ENCODE measurements at places on chromosomes 4 and X.

- DNase-seq = no peak
These were observed 3.5 kb downstream of the SOX3 start for GRCh38 chrX:140501321-140501720.

DNA sequence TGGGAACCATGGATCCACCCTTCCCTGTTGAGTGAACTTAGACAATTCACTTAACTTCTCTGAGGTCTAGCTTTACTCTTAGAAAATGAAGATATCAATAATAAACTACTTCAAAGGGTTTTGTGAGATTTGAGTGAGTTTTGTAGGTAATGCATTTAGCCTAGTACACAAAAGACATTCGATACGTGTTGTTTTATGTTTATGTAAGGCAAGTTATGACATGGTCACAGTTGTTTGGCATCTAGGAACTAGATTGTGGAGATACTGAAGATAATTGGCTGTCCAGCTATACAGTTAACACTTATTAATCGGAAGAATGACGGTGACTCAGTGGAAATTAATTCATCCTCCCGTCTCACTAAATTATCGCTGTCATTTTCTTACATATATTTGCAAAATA lies 1781.1 kb upstream of the TENM3 start:
- no peak for DNase-seq

DNA sequence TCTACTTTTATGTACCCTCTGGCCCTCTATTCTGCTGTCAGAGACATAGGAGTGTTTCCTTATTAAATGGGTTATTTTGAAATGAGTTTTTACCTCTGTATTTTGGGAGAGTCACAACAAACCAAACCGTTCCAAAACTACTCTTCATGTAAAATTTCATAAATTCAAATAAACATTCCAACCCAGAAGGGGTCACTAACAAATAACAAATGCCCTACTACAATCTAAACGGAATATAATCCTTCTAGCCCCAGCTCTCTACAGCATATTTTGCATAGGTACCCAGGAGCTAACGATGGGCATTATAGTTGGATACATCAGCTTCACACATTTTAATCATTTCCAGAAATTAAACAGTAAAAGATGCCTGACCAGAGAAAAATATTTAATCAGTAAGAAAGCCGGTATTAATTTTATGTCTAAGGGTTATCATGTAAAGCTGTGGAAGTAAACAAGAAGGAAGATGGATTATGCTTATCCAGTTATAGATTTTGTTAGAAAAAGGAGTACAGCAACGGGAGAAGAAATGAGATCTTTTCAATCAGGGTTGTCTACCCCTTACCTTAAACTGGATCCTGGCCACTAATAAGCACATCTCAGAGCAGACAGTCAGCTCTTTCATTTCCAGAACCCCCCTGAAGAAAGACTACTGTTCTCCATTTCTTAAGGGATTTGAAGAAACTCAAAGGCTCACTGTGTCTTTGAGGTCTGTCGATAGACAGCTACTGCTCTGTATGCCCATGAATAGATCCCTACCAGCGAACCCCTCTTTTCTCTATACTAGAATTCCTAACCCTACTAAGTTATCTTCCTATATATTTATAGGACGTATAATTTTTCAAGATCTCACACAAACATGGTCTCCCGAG lies 1.2 kb downstream of the UGDH start:
- no peak for DNase-seq

- no peak for DNase-seq
These were observed 271.8 kb downstream of the INPP4B start for GRCh38 chr4:142574306-142574705.

DNA sequence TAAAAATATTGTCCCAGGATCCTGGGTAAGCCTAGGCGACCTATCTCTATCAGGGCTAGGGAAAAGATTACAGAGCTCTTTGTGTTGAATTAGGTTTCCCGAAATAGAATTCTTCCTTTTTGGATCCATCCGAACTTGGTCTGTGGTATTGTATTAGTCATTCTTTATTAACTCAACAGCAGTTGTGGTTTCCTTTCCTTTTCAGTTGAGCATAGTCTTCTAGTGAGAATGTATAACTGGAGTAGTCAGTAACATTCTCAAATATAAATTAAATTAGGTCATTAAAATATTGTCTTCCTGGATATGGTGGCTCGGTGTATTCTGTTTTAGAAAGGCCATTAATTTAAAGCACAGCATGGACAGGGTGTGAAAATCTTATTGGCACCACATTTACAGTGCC lies 520.4 kb downstream of the NLGN4X start:
- DNase-seq = no peak

GRCh38 chr4:153593161-153593560 lies 90.9 kb upstream of the TLR2 start:
- DNase-seq = no peak

- no peak for DNase-seq
These were observed 804 bp upstream of the GC start for GRCh38 chr4:71784569-71785197.

- no peak for DNase-seq
These were observed 127.2 kb downstream of the CHRNA9 start for GRCh38 chr4:40462326-40462725.

DNA sequence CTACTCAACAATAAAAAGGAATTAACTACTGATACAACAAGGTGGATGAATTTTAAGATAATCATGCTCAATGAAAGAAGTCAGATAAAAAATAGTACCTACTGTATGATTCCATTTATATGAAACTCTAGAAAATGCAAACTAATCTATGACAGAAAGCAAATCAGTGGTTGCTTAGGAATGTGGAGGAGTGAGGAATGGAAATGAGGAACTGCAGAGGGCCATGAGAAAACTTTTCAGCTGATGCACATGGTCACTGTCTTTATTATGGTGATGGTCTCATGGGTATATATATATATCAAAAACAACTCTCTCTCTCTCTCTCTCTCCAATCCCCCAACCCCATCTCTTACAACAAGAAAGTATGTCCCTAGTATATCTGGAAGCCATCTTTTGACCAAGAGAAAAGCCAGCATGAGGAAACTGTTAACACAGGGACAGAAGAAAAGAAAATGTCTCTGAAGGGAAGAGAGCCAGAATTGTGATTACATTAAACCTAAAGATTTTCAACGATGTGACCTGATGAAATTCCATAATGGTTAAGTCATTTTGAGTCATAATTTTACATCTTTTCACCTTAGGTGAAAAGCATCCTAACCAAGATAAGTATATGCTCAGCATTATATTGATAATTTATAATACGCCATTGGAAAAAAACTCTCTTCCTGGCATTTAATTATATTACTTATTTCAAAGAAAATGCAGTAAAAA lies 8.5 kb upstream of the NFKB1 start:
- DNase-seq = no peak

- no peak for DNase-seq
These were observed 17.5 kb upstream of the JAKMIP1 start for GRCh38 chr4:6217716-6218381.

DNA sequence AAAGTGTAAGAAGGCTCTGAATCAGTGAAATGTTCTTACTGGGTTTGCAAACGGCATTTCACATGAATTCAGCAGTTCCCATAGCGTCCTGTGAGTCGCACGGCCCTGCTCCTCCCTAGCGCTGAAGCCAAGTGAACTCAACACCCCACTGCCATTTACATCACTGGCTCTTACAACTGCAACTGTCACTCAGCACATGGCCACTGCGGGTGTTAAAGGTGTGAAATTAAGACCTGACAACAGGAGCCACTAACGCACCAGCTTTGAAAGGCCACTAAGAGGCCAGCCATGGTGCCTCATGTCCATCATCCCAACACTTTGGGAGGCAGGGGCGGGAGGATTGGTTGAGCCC lies 31.7 kb downstream of the RNF212 start:
- DNase-seq = no peak

- no peak for DNase-seq
These were observed 13.0 kb upstream of the SEPSECS start for GRCh38 chr4:25172961-25173915.

DNA sequence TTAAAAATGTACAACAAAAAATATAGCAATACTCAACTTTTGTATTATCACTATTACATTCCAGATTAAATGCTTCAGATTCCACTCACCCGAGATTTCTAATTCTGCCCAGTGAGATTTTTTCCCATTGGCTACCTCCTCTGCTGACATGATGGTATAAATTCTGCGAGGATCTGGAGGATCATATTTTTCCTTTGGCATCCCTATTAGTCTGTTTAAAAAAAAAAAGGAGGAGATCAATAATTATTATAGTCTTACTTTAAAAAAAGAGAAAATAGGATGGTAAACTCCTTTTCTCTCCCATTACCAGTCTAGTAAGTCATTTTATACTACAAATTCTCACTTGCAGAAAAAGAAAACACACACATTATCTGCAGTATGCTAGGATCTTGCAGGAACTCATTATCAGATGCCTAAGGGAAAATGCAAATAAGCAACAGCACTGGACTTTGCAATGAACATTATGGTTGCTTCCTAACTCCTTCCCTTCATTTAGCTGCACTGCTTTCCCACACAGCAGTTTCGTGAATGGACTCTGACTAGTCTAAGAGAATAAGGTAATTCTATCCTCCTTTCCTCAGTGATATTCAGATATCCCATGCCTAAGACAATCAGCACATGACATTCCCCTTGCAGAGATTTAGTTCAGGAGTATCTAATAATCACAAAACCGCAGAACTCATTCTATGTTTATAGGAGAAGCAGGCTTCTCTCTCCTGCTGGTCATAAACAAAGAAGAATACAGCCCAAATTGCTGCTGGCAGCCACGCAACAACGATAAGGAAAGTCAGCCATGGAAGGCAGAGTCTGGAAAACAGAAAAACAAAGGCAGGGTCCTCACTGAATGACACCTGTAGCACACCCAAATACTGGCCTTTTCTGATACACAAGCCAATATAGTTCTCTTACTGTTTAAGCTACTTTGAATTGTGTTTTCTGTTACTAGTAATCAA lies 42.7 kb downstream of the CNOT6L start:
- DNase-seq = no peak

DNA sequence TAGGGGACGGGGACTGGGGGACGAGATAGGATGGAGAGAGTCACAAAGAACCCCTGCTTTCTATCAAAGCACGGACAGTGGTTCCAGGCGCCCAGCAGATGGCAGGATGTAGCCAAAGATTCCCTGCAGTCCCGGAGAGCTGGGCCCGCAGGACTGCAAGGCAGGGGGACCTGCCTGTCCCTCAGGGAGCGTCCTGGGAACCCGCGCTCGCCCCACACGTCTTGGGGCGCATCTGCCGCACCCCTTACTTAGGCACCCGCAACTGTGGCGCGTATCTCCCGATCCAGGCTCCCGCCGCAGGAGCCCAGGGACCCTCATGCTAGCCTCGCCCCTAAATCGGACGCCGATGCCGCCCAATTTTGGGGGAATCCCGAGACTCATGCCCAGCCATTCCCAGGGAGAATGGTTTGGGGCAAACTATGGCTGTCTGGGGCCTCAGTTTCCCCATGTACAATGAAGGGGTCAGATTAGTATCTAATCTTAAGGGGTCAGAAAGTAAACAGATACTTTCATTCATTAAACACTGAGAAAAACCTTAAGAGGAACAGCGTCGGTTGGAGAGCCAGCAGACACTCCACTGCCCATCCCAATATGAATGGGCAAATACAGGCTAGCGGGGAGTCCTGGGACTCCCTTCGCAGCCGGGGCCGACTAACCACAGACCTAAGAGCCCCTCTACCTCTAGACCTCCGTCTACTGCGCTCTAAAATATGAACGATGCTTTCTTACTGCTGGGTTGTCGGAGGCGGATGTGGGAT lies 581 bp upstream of the STK32B start:
- no peak for DNase-seq
